CD4-positive, alpha-beta T cell treated with Interleukin-6 at 100 ng/mL for 8 hours (primary cell): ENCODE measurements at places on chromosomes 1 and 21.

GRCh38 chr1:53847980-53848379 is 9.9 kb upstream of the NDC1 start:
- DNase-seq: no peak

GRCh38 chr1:151832318-151832980 is 847 bp upstream of the RORC start:
- no peak for DNase-seq

DNA sequence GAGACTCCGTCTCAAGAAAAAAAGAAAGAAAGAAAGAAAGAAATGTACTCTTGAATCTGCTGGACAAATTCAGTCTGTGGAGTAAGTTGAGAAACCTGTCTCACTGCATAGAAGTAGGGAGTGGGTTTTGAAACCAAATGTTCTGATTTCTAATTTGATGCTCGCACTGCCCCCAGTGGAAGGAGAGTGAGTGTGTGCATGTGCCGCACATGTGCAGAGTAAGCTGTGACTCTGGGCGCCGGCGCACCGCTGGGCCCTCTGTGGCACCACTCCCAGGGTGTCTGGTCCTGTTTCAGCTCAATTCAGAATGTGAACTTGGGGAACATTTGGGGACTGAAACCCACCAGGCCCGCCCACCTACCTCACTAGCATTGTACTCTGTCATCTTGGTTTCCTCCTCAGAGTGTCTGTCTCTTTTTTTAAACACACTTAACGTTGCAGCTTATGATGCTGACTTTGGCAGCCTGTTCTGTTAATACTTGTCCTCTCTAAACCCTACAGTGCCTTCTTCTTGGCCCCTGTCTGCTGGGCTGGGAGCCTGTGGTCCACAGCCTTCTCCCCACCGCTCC is 104.6 kb downstream of the CACNA1E start:
- no peak for DNase-seq

- peak; percentile 58 for DNase-seq
Observed at GRCh38 chr1:19240673-19241538, 10.4 kb downstream of the EMC1 start.

GRCh38 chr1:28272215-28272852 is 13.0 kb downstream of the SESN2 start:
- DNase-seq: no peak

DNA sequence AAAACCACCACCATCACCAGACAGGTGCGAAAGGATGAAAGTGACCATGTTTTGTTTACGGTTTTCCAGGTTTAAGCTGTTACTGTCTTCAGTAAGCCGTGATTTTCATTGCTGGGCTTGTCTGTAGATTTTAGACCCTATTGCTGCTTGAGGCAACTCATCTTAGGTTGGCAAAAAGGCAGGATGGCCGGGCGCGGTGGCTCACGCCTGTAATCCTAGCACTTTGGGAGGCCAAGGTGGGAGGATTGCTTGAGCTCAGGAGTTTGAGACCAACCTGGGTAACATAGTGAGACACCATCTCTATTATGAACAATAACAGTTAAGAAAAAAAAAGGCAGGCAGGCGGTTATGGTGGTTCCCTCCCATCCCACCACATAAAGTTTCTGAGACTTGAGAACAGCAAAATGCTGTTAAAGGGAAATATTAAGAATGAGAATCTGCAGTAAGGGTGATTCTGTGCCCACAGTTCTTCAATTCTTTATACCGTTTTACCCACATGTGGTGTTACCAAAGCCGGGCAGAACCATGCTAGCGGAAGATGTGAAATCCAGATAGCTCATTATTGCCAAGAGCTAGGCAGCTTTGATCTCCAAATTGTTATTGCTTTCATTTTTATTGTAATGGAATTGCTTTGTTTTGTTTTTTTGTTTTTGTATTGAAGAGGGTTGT is 34.5 kb upstream of the TDRD10 start:
- peak; percentile 32 for DNase-seq

DNA sequence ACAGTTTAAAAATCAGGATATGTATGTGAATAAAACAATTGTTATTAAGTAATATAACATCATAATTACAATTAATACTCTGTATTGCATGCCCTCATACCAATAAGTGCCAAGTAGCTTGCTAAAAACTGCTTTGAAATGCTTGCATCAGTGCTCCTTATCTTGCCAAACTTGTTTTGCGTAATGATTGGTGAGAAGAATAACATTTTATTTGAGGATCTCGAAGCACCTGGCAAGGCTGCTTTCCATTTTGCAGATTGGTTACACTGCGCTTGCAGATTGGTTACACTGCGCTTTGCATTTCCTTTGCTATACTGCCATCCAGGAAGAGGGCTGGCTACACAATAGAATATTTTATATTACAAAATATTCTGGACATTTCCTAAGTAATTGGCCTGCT is 1.7 kb upstream of the PBX1 start:
- no peak for DNase-seq

DNA sequence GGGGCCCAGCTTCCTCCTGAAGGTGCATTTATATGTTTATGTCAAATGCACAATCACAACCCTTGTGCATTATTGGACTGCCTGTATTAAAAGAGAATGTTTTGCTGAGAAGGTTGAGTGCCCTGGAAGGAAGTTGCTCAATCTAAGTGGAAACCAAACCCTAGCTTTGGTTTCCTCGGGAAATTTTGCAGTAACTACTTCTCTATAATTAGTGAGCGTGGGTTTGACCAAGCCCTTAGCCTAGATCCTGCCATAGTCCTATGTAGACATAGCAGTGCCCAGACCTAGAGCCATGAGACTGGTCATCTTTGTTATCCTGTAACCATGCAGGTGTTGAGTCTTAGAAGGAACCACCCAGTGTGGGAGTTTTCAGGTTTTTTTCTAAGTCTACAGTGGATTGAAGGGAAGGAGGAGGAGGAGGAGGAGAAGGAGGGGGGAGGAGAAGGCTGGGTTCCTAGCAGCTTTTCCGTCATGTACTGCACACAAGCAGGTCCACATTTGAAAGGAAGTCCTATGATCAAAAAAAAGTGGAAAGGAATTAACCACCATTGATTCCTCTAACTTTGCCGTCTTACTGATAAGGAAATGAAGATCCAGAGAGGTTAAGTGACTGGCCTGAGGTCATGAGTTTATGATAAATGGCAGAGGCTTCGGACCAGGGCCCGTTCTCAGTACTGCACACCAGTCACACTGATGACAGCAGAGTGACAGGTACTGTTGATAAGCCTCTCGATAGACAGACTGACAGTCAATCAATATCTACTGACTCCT is 72.2 kb upstream of the LYST start:
- no peak for DNase-seq

GRCh38 chr1:221137666-221138065 is 258.4 kb downstream of the HLX start:
- no peak for DNase-seq

GRCh38 chr21:33359446-33359845 is 34.7 kb downstream of the IFNAR1 start:
- no peak for DNase-seq

- no peak for DNase-seq
Observed at GRCh38 chr1:112264553-112264952, 131.5 kb upstream of the CTTNBP2NL start.

DNA sequence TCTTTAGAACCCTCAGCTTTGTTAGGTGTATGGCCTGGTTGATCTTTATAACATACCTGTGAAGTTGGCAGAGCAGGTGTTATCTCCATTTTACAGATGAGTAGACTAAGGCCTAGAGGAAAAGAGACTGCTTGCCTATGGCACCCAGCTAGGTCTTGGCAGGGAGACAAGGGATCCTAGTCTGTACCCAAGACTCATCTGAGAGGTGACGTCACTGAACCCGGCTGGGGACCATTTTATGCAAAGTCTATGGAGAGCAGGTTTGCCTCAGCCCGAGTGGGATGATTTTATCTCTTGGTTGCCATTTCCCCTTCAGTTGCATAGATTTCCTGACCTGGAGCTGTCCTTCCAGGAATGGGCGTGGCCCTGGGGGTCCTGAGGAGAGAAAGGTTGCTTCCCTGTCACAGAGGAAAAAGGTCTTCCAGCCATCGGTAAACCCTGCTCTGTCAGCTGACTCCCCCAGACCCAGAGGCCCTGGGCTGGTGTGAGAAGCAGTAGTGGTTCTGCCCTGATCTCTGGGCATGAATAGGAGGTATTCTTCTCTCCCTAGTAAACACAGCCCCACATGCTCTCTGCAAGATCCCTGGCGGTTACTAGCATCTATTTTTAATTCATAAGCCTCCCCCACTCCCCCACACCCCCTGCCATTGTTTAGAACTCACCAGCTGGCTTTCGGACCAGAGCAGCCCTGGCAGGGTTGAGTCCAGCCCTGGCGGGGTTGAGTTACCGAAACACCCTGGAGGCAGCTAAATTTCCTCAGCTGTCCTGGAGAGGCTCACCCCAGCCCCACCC is 19.6 kb downstream of the TMCC2 start:
- DNase-seq: no peak

DNA sequence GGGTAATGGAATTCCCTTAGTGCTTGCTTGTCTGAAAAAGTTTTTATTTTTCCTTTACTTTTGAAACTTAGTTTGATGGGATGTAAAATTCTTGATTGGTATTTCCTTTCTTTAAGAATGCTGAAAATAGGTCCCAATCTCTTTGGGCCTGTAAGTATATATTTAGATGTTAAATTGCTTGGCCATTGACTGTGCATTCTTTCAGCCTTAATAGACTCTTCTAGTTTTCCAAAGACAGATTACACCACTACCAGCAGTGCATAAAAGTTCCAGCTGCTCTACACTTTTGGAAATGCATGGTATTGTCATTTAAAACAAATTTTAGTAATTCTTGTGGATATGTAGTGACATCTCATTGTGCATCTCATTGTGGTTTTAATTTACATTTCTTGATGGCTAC is 464.8 kb upstream of the USP24 start:
- no peak for DNase-seq

DNA sequence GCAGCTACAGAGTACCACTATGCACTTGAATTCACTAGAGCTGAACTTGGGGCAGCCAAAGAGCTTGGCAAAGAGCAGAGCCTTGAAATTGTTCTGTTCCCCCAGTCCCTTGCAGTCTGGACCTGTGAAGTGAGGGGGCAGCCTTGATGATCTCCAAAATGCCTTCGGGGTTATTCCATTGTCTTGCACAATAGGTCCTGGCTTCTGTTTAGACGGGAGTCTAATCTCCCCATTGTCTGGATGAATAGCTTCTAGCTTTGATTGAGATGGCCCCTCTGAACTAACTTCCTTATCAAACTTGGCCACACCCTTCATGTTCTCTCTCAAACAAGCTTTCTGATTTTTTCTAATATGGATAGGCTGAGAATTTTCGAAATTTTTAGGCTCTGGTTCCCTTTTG is 72.6 kb downstream of the PGM1 start:
- DNase-seq: no peak
